Stimulated activated CD4-positive, alpha-beta T cell treated with anti-CD3 and anti-CD28 coated beads, Interleukin-2, amount 100 ng/mL, for 4 hours (primary cell): ENCODE measurements at places on chromosomes 5 and 9.

DNA sequence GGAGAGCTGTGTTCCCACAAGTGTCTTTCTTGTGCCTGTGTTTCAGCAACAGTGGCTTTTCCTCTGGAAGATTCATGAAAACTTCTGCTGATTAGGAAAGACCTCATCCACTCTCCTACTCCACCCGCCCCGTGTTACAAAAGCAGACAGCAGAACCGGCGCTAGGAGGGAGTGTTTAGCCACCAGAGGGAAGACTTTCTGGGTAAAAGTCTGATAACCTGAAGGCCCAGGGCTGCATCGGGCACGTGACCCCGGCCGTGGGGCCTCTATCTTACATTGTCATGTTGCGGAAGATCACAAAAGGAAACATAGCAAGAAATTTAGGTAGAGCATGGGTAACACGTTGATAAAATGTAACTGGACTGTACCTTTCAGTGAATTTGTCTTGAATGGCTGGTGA lies 32.0 kb upstream of the DMRT2 start:
- no peak for DNase-seq

DNA sequence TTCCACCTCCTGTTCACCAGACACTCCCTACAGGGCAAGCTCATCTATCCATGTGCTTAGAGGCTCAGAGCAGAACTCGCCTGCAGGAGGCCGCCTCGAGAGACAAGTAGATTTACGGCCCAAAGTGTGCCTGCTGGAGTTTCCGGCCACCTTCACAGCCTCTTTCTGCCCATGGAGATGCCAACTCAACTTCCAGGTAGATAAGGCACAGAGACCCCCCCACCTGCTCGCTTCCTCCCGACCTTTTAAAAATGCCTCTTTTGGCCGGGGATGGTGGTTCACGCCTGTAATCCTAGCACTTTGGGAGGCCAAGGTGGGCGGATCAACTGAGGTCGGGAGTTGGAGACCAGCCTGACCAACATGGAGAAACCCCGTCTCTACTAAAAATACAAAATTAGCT lies 46.6 kb downstream of the EXD3 start:
- no peak for DNase-seq

GRCh38 chr5:119418606-119419100 lies 33.6 kb upstream of the HSD17B4 start:
- DNase-seq: no peak

GRCh38 chr9:106893088-106893487 lies 30.1 kb downstream of the ZNF462 start:
- no peak for DNase-seq

- no peak for DNase-seq
These were observed 523.0 kb downstream of the MTRR start for GRCh38 chr5:8391911-8392310.
